Fibroblast of skin of back (primary cell): ENCODE measurements at places on chromosomes 7 and 10.

- no peak for DNase-seq
These were observed 137.6 kb upstream of the HABP2 start for GRCh38 chr10:113415246-113415645.

- no peak for DNase-seq
These were observed 12.1 kb downstream of the ODAD2 start for GRCh38 chr10:27986821-27987220.

DNA sequence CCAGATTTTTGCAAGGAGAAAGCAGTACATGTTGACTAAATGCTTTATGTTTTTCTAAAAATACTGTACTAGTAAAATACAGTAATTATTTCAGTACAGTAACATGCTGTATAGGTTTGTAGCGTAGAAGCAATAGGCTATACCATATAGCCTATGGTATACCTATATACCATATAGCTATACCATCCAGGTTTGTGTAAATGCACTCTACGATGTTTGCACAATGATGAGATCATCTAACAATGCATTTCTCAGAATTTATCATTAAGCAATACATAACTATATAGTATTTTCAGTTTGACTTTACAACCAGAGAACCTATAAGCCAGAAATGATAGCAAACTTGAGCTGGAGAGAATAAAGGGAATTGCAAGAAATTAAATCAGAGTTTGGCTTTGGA lies 109.7 kb upstream of the DNAJB12 start:
- DNase-seq = no peak

DNA sequence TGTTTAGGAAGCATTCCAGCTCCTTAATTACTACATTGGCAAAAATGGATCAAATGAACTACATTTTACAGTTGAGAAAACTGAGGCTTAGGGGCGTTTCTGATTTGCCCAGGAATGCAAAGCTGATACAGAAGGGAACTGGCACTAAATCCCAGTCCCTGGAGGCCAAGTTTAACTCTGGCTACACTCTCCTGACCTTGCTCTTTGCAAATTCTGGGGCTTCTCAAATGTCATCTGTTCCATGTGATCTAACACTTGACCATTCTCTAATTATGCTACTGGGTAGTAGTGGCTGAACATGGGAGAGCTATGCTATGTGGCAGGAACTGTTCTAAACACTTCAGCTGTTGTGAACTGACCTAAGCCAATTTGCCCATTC lies 11.3 kb upstream of the HABP2 start:
- DNase-seq = no peak

DNA sequence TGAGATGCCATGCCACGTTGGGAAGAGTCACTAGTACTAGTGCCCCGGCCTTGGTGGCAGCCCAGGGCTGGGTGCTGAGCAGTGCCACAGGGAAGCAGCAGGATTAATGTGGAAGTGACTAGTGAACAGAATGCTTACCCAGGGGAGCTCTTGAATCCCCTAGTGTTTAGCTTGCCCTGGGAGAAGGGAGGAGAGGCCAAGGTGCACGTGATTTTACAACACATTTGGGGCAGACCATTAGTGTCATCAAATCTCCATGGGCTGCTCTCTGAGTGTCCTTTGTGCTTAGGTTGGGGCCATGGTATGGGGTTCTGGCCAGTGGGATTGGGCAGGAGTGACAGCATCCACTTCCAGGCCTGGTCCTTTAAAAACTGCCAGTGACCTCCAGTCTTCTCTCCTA lies 37.5 kb downstream of the ARHGAP22 start:
- no peak for DNase-seq

- DNase-seq = peak; percentile 31
These were observed 270.7 kb downstream of the BAMBI start for GRCh38 chr10:28948046-28948445.

DNA sequence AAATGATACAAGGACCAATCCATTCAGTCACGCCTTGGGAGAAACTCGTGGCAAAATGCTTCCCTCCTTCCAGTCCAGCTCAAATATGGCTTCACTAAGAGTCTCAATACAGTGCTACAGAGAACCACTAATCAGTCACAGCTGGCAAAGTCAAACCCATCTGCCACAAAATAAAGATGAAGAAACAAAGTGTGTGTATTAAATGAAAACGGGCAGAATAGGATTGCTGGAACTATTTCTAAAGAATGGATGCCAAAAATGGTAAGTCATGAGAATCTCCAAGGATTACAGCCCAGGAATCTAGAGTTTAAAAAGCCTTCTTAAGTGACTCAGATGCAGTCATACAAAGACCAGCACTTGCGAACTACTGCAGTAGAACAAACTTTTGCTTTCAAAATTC lies 61.9 kb downstream of the CACUL1 start:
- DNase-seq = peak; percentile 89

DNA sequence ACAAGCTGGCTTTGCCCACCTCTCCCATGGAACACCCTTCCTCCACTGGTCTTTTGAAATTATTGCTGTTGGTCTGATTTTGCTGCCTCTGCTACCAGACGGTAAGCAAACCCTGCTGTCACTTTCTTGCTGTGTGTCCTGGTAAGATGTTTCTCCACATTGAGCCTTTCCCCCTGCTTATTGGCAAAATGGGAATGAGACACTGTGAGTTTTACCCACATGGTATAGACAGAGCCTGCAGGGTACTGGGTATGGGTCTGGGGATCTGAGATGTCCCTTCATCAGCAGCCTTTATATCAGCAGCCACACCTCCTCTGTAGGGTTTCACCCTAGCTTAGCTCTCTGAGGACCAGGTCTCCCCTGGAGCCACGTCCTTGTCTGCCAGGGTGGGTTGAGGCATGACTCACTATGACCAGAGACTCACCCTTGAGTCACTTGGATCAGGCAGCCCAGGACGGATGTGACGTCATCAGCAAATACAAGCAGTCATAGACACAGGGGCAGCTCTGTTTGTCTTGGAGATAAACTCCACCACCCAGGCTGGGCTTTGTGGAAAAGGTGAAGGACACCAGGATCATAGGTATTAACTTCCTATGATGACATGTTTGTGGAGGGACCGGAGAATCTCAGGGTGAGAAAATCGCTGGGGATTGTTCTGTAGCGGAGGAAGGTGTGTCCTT lies 17.9 kb upstream of the BAIAP2L1 start:
- peak; percentile 99 for DNase-seq

- DNase-seq = peak; percentile 93
These were observed 95.7 kb upstream of the PALS2 start for GRCh38 chr7:24477398-24478136.

DNA sequence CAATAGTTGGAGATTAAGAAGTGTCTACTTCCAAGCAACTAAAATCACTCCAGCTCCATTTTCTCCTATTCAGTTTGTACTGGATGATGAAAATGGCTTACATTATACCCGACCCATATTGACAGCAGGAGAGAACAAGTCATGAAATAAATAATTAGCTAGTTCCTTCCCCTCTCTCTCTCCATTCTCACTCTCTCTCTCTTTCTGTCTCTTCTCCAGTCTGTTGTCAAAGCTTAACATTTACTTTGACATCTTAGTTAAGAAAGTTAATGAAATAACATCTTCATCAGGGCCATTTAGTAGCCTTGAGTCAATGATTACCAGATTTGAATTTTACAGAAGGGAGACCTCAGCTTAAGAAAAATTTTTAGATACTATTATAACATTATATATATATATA lies 138.5 kb downstream of the ARID5B start:
- no peak for DNase-seq

DNA sequence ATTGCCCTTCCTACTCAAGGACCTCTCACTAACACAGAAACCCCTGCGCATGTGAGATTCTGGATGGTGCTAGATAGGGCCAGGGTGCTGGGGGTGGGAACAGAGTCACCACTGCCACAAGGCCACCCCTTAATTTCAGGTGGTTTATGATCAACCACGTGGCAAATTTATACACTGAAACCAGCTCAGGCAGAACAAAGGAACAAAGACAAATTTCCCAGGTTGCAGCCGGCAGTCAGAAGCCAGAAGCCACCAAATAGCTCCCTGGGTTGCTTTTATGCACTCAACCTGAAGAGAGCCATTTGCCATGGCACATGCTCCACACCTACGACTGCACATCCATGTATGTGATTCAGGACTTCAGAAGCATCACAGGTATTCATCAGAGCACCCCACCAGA lies 2.5 kb downstream of the VOPP1 start:
- DNase-seq = no peak

DNA sequence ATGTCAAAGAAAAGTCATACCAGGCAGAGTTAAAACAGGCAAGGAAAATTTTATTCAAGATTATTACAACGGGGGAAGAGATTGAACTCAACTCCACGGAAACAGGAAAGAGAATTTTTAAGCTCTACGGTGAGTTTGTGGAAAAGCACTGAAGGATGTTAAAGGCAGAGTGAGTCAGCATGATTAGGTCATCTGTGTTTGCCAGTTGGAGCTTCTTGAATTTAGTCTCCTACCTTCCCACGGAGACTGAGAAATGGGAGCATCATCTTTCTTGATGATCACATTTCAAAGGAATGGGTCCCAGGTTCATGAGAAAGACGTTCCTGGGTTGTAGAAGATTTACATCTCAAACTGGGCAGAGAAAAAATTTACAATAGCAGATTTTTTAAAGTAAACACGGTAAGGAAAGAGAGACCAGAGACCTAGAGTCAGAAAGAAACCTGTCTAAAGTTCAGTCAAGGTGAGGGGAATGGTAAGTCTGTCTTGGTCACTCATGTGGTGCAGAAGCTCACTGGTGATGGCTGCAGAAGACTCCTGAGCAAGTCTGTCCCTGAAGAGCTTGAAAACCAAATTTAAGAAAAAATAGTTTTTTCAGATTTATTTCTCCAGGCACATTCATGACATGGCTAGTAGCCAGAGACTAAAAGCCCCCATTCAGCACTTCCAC lies 516.9 kb upstream of the LRRN3 start:
- peak; percentile 81 for DNase-seq

GRCh38 chr7:93955304-93955703 lies 33.8 kb downstream of the GNG11 start:
- DNase-seq = no peak

- DNase-seq = peak; percentile 91
These were observed 91.4 kb downstream of the GPR85 start for GRCh38 chr7:112995059-112995824.

GRCh38 chr10:34758447-34758996 lies 56.6 kb downstream of the PARD3 start:
- DNase-seq = peak; percentile 97

DNA sequence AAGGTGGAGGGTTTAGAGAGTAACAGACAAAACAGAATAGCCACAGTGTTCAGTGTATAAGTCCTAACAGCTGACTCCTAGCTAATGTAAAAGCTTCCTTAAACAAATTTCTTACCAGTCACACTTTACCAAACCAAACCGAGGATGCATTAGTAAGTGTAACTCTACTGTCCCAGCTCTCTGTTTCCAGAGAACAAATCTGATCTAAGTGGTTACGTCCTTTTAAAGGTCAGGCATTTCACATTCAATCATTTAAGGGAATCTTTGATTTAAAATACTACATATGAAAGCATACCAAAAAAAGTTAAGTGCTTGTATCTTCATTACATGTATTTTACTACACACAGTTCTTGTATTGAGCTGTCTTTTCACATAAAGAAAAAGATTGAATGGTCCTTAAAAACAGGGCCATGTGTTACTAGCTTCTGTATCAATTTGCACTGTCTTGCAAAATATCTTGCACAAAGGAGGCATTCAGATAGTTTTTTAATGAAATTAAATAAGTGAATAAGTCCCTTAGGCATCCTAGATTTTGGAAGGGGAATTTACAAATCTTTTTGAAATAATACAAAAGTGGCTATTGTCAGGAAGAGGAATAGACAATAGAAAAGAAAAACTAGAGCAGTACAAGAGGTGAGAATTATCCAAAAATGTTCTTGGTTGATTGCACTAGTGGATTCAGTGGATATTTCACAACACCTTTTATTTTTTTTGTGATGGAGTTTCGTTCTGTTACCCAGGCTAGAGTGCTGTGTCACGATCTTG lies 58.4 kb upstream of the SPOCK2 start:
- DNase-seq = no peak

- DNase-seq = no peak
These were observed 32.6 kb downstream of the KIAA1217 start for GRCh38 chr10:24241536-24242040.

- DNase-seq = no peak
These were observed 242.1 kb downstream of the FGFR2 start for GRCh38 chr10:121356183-121356582.

GRCh38 chr10:48740015-48740707 lies 55.5 kb downstream of the WDFY4 start:
- DNase-seq = no peak

- DNase-seq = no peak
These were observed at the start of gene TAS2R40 for GRCh38 chr7:143221737-143222136. Gene TAS2R40 (plus strand): TSS chr7:143222037. CDS start chr7:143222079, 42 bp downstream.

DNA sequence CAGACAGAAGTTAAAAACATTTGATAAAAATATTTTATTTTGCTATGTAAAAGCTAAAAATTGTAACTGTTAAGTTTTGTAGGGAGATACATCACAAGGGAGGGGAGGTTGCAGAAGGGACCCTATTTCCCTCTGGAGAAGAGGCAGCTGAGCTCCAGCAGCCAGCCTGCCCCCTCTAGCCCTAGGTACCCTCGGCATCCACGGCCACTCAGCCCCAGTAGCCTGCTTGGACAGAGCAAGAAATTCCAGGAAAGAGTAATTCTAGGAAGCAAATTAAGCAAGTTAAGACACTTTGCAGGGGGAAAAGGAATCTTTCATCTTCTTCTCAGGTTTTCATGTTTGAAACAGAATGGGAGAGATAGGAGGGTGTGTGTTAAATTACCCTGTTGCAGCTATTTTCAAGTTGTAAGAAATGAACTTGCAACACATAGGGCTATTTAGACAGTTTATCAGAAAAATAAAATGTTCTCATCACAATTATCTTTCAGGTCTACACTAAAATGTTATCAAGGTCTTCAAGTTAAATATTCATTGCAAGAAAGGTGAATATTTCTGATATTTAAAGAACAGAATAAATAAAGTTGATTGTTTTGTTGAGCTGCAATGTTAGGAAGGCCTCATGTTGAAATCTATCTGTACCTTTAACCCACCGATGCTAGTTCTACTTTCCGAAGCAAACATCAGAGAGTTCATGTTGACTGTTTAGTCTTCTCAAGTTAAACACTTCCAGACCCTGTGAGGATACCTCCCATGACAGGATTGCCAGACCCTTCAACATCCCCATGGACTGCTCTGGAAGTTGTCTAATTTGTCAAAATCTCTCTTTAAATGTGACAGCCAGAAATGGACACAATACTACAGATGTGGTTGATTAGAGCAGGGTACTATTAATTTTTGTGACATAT lies 5.5 kb downstream of the SGCE start:
- no peak for DNase-seq

DNA sequence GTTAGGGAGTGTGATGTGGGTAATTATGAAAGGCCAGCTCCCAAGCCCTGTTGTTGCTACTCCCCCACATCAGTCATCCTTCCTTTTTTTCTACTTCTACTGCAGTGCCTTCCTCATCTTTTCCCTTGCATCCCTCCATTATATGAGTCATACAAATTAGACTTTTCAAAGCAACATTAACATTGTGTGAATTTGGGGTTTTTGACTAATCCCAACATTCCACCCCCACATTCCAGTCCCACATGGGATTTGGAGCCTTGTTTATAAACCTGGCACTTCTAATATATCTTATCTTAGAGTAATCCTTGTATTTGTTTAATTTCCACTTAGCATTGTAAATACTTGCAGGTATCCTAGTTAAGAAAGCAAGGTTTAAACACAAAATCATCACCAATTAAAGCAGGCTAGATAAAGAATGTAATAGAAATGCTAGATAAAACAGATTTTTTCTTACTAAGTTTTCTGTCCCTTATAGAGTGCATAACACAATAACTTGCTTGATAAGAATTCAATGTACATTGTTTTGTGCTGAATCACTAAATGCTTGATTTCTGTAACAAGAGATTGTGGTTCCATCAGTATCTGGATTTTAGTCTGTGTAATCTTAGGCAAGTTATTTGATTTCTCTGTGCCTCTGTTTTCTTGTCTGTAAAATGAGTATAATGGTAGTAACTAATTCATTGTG lies 165.8 kb downstream of the CFTR start:
- DNase-seq = peak; percentile 56
